Choroid plexus epithelial cell (primary cell): ENCODE measurements at places on chromosomes 5 and 9.

GRCh38 chr9:31471010-31471409, 913.4 kb upstream of the ACO1 start:
- no peak for DNase-seq

GRCh38 chr5:88872971-88873370, 10.0 kb downstream of the MEF2C start:
- no peak for DNase-seq

GRCh38 chr5:158660726-158661125, 439.0 kb downstream of the EBF1 start:
- peak; percentile 55 for DNase-seq

- DNase-seq: no peak
Observed at GRCh38 chr9:105065098-105066088, 137.4 kb upstream of the ABCA1 start.

GRCh38 chr5:10736354-10736753, 24.7 kb downstream of the DAP start:
- no peak for DNase-seq

- DNase-seq: no peak
Observed at GRCh38 chr9:111147041-111147440, 108.8 kb upstream of the LPAR1 start.

DNA sequence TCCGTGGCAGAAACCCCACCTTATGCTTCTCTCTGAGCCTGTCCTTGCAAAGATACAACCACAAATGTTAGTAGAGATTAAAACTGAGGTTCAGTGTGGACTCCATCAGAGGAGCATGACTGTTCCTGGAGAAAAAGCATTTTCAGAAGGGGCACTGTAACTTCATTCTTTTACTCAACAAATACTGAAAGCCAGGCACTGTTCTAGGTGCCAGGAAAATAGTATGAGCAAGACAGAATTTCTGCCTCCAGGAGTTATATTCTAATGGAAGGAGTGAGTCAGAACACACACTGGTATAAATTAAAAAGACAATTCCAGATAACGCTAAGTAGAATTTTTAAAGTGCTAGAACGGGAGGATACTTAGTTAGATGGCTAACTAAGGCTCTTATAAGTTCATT, 251.4 kb upstream of the GAS1 start:
- peak; percentile 17 for DNase-seq

GRCh38 chr9:134326724-134327601, 708 bp downstream of the RXRA start:
- peak; percentile 46 for DNase-seq

DNA sequence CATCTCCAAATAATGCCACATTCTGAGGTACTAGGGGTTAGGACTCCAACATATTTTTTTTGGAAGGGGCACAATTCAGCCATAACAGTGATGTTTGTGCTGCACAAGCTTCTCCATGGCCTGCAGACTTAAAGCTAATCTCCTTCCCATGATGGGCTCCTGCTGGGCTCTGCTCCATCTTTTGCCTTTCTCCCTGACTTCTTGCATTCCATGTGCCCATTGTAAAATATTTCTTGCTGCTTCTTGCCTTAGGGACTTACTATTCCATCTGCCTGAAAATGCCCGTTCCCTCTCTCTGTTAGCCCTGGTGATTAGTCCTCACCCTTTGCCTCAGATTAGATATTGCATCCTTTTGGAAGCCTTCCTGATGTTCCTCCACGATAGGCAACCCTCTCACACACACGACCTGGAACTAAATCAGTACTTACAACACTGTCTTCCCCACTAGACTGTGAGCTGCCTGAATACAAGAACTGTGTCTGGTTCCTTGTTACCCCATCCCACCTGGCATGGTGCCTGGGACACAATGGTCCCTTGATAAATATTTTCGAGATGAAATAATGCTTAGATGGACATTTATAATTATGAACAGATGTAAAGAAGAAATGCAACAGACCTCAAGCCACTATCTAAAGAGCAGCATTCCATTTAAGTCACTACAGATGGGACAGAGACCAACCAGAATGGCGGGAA, 33.5 kb downstream of the OR1J1 start:
- peak; percentile 82 for DNase-seq

DNA sequence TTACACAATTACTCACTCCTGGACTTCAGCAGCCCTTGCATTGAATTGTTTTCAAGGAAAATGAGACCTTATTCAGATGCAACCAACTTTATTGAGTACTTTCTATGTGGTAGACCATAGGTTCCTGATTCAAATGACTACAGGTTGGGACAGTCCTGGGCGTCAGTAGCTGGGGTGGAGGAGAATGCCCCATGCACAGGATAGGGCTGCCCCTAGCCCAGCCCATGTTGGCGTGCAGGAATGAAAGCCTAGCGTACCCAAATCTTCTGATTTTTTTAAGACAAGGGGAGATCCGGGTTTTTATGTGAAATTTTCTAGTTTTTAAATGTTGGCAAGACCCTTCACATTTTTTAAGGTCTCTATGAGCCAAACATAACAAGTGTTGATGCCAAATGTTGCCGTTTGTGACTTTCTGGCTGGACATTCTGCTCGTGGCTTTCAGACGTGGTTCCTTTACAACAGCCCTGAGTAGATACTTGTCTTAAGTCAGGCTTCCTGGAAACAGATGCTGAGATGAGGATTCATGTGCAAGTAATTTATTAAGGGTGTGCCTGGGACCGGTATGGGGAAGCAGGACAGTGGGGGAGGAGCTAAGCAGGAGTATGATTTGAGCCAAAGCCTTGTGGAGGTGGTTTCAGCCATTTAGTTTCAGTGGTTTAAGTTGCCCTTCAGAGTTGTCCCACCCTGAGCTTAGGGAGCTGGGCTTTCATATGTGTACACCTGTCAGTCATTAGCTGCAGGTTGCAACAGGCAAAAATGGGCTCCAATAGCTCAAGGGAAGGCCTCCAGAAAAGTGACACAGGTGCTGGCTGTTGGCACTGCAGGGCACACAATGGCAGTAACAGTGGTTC, 154.1 kb downstream of the NTRK2 start:
- DNase-seq: no peak

DNA sequence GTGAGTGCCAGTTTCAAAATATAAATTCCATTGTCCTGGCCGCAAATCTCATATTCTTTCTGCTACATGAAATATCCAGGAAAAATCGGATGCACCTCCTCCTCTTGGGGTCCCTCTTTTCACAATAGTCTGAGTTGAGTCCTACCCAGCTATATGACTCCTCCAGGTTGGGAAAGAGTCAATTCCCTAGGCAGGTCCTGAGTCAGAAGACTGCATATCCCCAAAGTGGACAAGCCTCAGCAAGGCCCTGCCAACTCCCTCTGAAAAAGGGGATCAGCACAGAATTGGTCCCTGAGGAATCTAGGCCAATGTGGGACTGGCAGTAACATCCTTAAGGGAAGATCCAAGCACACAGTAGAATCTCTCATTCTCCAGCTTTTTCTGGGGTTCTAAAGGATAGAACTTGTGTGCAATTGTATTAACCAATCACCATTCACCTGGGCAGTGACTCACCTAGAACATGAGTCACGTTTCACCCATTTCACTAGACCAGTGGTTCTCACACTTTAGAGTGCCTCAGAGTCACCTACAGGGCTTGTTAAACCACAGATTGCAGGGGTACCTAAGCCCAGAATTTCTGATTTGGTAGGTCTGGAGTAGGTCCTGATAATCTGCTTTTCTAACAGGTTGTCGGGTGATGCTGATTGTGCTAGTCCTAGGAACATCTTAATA, 44.7 kb upstream of the TMEM215 start:
- no peak for DNase-seq

- DNase-seq: no peak
Observed at GRCh38 chr9:3455717-3456116, 70.1 kb downstream of the RFX3 start.

DNA sequence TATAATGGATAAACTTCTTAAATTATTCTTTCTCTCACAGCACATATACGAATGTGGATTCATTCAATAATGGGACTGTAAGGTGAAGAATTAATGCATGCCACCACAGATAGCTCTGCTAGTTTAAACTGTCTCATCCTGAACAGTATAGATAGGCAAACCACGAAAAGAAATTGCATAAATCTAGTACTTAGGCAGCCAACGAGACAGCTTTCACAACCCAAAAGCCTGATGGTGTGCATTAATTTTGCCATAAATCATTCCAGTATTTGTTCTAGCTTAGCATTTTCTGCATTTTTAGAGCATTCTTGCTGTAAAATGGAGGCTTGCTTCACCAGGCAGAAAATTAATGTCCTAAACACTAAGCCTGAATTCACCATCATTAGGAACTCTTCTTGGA, 834.2 kb upstream of the DMAC1 start:
- DNase-seq: no peak

DNA sequence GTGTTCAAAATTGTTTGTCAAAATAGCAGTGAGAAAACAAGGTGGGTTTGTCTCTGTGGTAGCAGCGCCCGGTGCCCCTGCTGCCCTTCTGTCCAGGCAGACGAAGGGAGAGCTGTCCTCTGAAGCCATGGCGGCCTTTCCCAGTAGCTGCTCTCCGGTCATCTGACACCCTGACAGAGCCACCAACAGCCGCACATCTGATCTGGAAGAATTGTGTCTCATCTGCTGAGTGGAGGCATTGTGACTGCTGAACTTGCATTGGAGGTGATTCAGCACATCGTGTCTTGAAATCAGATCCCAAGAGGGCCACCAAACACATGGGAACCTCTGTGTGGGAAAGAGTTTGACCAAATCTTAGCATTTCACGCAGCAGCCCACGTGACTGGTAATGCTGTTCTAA, 337.6 kb upstream of the IRX1 start:
- DNase-seq: no peak

- DNase-seq: no peak
Observed at GRCh38 chr5:180093651-180094382, 22.3 kb upstream of the RNF130 start.
